ENCODE measurements at places on chromosomes 12 and 14. TPM values are rescaled to one million over a fixed set of nuclear protein-coding genes. Genes with fewer than 3 reads are reported as not detected.

The SLCO1B3 gene
- not detected for total RNA-seq

The PLEKHD1 gene
- 0.14 TPM for total RNA-seq

The LRRIQ1 gene
- total RNA-seq = not detected

The LLPH gene
- 3.8 TPM for total RNA-seq

The BCL2L2 gene
- 49.0 TPM for total RNA-seq
